Astrocyte (in vitro differentiated cells and primary cell): ENCODE measurements at places on chromosomes 12 and 14. TPM values are rescaled to one million over a fixed set of nuclear protein-coding genes. Genes with fewer than 3 reads are reported as not detected.

Gene CLEC4C
- total RNA-seq = not detected in 2 replicates

Gene C1RL
- total RNA-seq = 11.0 and 12.1 TPM in 2 replicates

Gene PPP4R4
- 6.0 and 7.5 TPM in 2 replicates for total RNA-seq

Gene PLEKHG7
- total RNA-seq = 0.14 and 0.68 TPM in 2 replicates

Gene BICDL1
- total RNA-seq = 7.3 and 8.8 TPM in 2 replicates

Gene CLEC7A
- 1.1 and 1.4 TPM in 2 replicates for total RNA-seq

Gene AICDA
- not detected in 2 replicates for total RNA-seq

Gene OR6C2
- not detected in 2 replicates for total RNA-seq

Gene POU6F1
- total RNA-seq = 3.6 and 3.7 TPM in 2 replicates

Gene STYK1
- total RNA-seq = 1.6 and 2.9 TPM in 2 replicates

Gene PRB2
- not detected in 2 replicates for total RNA-seq

Gene AGAP2
- total RNA-seq = 0.14 and 0.17 TPM in 2 replicates

Gene ATF7IP
- total RNA-seq = 107 and 115 TPM in 2 replicates

Gene MYF6
- not detected in 2 replicates for total RNA-seq

Gene ERBB3
- total RNA-seq = 2.6 and 3.8 TPM in 2 replicates

Gene PLEKHA5
- total RNA-seq = 35.5 and 38.9 TPM in 2 replicates

Gene TAS2R8
- total RNA-seq = not detected in 2 replicates

Gene GCH1
- total RNA-seq = 2.4 and 3.6 TPM in 2 replicates

Gene EML5
- total RNA-seq = 0.05 and 0.07 TPM in 2 replicates

Gene GSC
- total RNA-seq = not detected in 2 replicates

Gene TMEM253
- 1.4 and 2.2 TPM in 2 replicates for total RNA-seq

Gene ALKBH1
- 13.2 and 15.2 TPM in 2 replicates for total RNA-seq

Gene PPP2R5C
- total RNA-seq = 98.7 and 102 TPM in 2 replicates

Gene BCL2L14
- total RNA-seq = not detected in 2 replicates

Gene ZDHHC17
- 61.7 and 77.5 TPM in 2 replicates for total RNA-seq

Gene C1S
- total RNA-seq = 5.2 and 6.2 TPM in 2 replicates

Gene SVOP
- total RNA-seq = not detected in 2 replicates
